ENCODE measurements at places on chromosomes 5 and 9.

GRCh38 chr9:134386951-134387831 is 60.9 kb downstream of the RXRA start:
- DNase-seq = no peak

DNA sequence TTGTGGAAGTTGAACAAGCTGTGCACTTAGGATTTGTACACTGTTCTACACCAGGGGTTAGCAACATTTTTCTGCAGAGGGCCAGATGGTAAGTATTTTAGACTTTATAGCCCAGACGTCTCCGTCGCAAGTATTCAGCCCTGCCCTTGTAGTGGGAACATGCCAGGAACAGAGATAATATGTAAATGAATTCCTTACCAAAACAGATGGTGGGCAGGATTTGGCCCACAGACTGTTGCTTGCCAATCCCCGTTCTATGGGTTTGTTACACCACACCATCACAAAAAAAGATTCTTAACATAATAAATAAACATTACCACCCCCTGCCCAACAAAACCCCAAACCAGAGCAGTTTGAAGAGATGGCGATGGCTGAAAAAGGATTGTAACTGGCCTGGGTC is 74.3 kb downstream of the AMBP start:
- no peak for DNase-seq

- DNase-seq = no peak
Observed at GRCh38 chr9:132090771-132091170, 11.1 kb upstream of the MED27 start.

DNA sequence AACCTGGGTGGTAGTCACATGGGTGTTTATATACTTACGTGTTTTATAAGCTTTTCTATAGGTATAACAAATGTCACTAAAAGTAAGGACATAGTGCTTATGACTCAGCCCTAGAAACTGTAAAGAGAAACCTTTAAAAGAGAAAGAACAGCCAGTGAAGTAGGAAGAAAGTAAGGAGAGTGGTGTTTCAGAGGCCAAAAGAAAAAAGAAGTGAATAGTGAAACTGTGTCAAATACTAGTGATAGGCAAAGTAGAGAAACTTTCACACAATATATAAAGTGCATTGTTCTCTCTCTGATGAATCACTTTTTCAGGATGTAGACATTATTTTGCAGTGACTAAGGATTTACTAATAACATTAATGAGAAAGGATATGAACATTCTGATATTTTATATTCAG is 74.2 kb upstream of the SUSD1 start:
- DNase-seq = no peak

- DNase-seq = no peak
Observed at GRCh38 chr5:61182449-61182848, 20.2 kb upstream of the SMIM15 start.

GRCh38 chr5:169886033-169886432 is 94.3 kb downstream of the INSYN2B start:
- no peak for DNase-seq

- DNase-seq = no peak
Observed at GRCh38 chr9:21729648-21730047, 72.8 kb upstream of the MTAP start.

- no peak for DNase-seq
Observed at GRCh38 chr9:105541838-105542237, 16.1 kb upstream of the FKTN start.

DNA sequence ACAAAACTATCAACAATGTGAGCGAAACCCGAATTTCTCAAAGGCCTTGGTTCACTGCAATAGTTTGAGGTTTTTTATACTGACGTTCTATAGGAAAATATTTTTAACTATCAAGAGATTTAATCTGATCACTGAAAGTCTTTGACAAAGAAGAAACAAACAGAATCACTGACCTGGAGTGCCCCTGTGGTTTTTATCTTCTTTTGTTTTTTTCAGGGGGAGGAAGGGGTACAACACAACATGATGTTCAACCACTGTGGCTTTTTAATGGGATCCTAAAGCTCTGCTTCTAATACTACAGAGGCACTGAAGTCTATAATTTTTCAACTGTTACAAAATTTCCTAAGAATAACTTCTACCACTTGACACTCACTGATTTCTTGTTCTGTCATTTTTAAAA is 185.9 kb downstream of the AP3B1 start:
- DNase-seq = no peak

- no peak for DNase-seq
Observed at GRCh38 chr5:10173716-10174115, 76.0 kb downstream of the ATPSCKMT start.

DNA sequence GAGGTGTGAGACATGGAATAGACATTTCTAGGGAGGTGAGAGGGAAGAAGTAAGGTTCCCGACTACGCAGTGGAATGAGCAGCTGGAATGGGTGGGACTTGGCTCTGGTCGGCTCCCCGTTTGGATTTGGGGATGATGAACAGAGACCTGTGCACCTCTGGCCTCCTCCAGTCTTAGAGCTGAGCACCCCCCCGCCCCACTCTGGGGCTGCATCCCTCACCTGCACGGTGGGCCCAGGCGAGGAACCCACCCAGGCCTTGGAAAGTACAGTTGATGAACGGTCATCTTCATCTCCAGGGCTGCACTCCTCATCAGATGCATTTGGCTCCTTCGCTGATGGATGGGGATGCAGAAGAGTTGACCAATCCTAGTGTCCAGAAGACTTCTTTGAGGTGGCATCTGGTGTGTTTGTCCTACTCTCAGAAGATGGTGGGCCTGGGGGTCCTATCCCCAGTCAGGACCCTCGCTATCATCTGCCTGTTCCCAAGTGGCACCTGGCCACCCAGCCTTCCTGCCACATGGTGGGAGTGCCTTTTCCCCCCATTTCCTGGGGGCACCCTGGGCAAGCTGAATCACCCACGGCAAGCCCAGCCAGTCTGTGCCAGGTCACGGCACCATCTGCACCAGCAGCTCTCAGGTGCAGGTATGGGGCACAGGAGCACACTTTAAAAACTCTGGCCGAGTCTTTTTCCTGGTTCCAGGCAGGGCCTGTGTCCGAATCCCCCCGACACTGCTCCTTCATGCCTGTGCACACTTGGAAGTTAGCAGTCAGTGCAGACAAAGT is 70.5 kb downstream of the GTF3C4 start:
- DNase-seq = no peak

DNA sequence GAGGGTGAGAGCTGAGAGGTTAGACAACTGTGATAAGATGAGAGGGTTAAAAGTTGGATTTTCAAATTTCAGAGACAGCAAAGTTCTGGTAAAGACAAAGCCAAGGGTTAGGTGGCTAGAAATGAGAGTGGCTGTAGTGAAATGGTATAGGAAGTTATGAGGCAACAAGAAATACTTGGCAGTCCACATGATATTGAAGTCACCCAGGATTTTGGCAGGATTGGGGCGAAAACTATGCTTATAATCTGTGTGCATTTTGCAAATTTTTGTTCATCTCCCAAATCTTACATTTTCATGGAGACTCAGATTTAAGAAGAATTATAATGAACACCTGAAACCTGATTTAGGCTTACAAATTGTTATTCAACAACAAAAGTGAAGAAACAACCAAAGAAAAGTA is 35.6 kb downstream of the C9 start:
- no peak for DNase-seq

GRCh38 chr9:69325409-69326212 is 596 bp downstream of the ENTREP1 start:
- DNase-seq = no peak

DNA sequence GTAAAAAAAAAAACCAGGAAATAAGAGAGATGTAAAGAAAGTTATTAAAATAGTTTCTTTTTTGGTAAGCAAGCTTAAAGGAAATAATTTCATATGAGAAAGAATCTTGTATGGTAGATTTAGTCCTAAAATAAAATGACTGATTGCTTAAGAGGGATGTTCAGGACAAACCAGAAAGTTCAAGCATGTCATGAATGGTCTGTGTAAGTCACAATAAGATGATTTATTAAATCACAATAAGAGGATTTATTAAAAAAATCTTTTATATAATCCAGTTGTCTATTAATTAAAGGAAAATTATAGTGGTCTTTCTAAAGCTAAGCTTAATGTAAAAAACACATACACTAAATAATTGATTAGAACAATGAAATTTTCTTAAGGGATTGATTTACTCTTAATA is 91.8 kb upstream of the OR13F1 start:
- no peak for DNase-seq

GRCh38 chr9:136105398-136106135 is 10.5 kb upstream of the NACC2 start:
- DNase-seq = no peak

- DNase-seq = no peak
Observed at GRCh38 chr5:142833517-142834449, 63.6 kb downstream of the ARHGAP26 start.

DNA sequence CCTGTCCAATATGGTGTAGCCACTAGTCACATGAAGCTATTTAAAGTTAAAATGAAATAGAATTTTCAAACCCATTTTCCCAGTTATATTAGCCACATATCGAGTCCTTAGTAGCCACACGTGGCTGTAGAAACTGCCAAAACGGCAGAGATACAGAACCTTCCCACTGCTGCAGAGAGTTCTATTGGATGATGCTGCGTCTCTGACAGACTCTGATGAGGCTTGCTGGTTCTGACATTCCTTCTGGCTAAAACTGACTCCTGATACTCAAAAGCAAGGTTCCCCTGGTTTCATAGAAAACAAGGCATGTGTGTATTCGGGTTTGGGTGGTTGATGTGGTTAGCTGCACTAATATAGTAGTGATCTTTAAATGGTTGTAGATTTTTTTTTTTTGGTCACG is 91.5 kb downstream of the TLE4 start:
- no peak for DNase-seq

DNA sequence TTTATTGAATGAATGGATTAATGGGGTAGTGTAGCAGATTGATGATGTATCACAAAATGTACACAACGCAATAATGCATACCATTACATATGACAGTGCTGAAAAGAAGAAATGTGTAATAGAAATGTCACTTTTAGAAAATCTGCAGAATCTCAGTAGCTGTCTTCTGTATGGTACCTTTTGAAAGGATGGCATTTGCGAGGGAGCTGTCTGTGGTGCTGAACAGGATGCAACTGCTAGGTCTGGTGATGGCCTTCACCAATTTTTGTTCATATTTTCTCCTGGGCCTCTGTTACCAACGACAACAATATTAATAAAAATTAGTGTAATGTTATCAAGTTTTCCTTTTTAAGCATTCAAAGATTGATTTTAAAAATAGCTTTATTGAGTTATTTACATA is 36.2 kb upstream of the OTULIN start:
- DNase-seq = no peak

DNA sequence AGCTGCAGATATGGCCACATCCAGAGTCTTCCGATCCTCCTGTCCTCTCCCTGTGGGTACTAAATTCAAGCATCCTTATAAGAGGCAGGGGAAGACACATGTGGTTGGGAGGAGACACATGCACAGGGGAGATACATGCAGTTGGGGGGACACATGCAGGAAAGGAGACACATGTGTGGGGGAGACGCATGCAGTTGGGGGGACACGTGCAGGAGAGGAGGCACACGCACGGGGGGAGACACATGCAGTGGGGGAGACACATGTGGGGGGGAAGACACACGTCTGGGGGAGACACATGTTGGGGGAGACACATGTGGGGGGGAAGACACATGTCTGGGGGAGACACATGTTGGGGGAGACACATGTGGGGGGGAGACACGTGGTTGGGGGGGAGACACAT is 21.2 kb upstream of the OLFM1 start:
- no peak for DNase-seq
